ENCODE measurements at places on chromosomes 3 and 15.

DNA sequence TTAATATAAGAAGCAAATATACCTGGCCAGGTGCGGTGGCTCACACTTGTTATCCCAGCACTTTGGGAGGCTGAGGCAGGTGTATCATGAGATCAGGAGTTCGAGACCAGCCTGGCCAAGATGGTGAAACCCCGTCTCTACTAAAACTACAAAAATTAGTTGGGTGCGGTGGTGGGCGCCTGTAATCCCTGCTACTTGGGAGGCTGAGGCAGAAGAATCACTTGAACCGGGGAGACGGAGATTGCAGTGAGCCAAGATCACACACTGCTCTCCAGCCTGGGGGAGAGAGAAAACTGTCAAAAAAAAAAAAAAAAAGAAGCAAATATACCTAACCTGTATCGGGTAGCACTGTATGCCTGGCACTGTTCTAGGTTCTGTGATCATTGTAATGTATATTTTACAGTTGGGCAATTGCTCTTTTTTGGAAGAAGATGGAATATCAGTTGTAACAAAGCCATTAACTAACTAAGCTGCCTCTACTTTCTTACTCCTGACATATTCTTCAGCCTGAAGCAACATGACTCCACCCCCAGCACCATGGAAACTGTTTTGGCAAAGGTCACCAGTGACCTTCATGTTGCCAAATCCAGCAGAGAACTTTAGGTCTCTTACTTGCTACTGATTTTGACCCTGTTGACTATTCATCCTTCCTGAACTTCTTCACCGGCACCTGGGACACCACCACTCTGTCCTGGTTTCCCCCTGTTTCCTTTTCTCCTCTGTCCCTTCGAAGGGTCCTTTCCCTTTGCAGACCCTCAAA is 203.8 kb downstream of the RPLP1 start:
- DNase-seq, result no peak

DNA sequence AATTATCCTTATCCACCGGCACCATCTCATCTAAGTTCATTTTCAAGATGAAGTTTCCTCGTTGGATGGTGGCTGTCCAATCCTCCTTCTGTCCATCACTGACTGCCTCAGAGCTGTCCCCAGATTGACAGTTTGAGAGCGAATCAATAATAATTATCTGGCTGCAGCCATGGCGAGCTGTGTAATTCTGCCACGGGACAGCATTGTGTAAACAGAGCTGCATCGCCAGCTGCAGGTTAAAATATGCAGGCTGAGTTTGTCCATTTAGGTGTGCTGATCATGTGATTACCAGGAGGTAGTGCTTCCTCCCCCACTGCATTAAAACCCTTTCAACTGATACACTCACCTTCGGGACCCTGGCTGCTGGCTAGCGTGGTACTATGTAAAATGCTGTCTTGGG is 461.9 kb upstream of the ONECUT1 start:
- no peak for DNase-seq

- DNase-seq, result no peak
Observed at GRCh38 chr3:172965256-172965655, 175.8 kb downstream of the SPATA16 start.

DNA sequence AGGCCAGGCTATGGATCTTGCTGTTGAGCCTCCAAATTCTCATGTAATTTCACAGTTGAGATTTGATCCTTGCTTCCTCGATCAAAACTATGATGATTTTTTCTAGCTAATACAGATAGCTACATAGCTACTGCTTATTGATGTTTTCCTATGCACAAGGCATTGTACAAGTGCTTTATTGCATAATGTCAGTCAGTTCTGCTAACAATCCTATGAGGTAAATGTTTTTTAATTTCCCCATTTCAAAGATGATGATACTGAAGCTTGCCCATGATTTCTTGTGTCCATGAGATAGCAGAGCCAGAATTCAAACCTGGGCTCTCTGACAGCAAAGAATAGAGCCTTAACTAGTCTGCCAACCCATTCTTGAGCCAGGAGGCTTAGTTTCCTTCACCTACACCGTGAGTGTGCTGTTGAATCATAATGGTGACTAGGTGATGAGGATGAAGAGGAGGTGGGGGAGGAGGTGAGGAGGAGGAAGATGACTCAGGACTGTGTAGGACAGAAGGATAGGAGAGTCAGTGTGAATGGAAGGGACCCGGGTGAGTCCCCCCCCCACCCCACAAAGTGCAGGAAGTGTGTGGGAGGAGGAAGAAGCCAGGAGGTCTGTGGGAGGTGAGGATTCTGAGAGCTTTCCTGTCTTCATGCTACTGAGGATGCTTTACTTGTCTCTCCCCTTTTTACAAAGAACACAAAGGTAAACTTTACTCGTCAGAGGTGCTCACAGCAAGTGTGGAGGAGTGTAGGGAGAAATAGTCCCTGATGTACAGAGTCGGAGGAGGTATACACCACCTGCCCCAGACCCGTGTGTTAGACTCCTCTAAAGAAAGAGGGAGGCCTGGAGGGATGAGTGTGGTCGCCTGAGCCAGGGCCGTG is 3.6 kb downstream of the TAGLN3 start:
- no peak for DNase-seq

Measured in hematopoietic multipotent progenitor cell (in vitro differentiated cells).